Adrenal gland (tissue), 19 donors: ENCODE measurements at places on chromosomes 13 and 19.
A peak's percentile ranks its signal among the peaks of the same experiment; 100 is the strongest.

DNA sequence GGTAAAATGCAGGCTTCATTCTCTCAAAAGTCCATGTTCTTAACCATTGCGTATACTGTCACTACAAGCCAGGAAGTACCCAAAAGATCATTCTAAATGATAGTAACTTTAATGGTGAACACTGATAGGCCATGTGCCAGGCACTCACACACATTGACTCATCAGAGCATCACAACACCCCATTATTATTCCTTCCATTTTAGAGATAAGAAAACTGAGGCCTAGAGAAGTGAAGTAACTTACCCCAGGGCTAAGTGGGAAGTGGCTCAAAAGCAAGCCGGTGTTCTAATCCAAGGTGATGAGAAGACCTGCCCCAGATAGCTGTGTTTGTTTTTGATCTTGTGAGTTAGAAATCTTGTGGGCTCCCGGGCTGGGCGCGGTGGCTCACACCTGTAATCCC, 1.4 kb upstream of the PHLDB3 start:
- no peak for DNase-seq

DNA sequence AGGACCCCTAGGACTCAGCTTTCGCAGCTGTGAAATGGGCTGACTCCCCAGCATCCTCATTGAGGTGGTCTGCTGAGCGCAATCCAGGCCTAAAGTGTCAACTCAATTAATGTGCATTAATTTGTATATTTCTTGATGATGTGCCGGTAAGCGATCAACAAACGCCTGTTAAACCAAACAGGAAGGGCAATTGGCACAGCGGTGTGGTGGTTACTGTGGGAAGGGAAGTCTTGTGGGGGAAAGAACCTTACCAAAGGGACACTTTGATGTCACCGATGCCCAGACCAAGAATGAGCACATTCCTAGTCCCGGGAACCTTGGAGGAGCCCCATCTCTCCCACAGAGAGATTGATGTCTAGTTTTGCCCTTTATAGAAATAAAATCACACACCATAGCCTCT, 1.6 kb downstream of the JAK3 start:
- no peak for DNase-seq

DNA sequence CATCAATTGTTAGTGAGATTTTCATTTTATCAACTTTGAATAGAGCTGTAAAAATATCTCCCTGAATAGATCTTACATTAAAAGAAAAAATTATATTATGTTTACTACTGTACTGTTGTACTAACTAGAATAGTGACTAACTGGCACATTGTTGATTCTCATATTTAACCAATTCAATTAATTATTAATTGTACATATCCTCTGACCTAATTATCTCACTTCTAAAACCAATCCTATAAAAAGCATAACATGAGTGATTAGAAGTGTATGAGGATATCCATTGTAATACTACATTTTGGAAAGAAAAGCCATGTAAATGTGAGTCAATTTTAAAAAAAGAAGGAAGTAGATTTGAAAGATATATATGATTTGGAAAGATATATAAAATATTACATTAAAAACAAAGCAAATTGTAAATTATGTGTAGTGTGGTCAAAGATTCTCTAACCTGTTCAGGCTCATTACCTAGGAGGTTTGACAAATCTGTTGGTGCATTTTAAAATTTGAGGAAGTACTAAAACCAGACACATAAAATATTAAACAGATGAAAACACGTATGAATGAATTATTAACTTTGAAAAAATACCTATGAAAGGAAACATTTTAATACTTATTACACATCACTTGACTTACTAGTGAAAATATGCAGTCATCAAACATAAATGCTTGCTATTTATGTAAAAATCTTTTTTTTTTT, 829.8 kb upstream of the SLC10A2 start:
- DNase-seq, result no peak

GRCh38 chr13:113854238-113855011, 9.5 kb downstream of the GAS6 start:
- DNase-seq, result peak; percentile 61

- peak; percentile 30 for DNase-seq
Measured at GRCh38 chr19:30011051-30011578, 69.1 kb downstream of the URI1 start.

- DNase-seq, result no peak
Measured at GRCh38 chr19:57249329-57249728, 8.9 kb downstream of the ZNF805 start.

GRCh38 chr19:4256563-4256962, 9.7 kb downstream of the YJU2 start:
- DNase-seq, result no peak

GRCh38 chr13:93286047-93286446, 59.4 kb downstream of the GPC6 start:
- DNase-seq, result no peak

DNA sequence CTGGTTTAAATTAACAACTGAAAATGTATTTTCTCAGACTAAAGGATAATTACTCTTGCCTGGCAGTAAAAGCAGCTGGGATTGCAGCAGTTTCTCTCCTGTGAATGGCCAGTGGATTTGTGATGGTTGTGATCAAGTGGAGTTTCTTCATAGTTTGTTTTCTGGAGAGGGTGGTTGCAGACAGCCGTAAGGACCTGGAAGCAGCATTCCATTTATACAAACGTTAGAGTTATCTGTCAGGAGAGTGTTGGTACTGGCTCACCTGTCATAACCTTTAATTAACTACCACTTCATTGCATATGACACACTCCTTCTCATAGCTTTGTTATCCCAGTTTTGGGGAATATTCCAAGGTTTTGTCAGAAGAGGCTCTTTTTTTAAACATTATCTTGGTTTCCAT, 258.4 kb upstream of the SLC10A2 start:
- no peak for DNase-seq

- no peak for DNase-seq
Measured at GRCh38 chr13:43360171-43360570, 336.8 kb downstream of the DNAJC15 start.

- no peak for DNase-seq
Measured at GRCh38 chr13:69496981-69497380, 610.6 kb upstream of the ATXN8OS start.

- DNase-seq, result no peak
Measured at GRCh38 chr19:53621885-53622740, 9.7 kb upstream of the DPRX start.

DNA sequence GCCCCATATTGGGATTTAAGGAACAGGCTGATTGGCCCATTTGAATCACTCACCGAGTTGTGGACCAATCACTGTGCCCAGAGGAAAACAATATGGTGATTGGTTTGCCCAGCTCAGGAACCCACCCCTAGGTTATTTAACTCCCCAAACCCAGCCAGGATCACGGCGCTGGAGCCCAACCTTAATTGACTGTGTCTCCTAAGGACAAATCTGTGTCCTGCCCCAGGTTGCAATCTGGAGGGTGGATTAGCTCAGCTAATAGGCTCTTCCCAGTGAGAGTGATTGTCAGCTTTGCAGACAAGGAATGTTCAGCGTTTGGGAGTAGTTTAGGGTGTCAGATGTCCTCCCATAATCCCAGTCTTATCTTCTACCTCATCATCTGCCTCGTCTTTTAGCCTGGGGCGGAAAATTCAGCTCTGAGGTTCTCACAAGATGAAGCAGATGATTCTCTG, 3.5 kb upstream of the ZNF358 start:
- DNase-seq, result no peak

DNA sequence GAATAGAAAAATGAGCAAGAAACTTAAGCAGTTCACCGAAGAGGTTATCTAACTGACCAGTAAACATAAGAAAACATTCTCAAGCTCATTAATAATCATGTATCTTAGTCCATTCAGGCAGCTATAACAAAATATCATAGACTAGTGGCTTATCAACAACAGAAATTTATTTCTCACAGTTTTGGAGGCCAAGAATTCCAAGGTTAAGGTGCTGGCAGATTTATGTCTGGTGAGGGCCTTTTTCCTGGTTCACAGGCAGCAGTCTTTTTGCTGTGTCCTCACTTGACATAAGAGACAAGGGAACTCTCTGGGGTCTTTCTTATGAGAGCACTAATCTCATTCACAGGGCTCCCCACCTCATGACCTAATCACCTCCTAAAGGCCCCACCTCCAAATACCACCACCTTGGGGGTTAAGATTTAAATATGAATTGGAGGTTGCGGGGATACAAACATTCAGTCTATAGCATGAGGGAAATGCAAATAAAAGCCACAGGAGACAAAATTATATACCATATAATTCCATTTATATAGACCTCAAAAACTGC, 123.6 kb downstream of the ZAR1L start:
- no peak for DNase-seq

GRCh38 chr19:8545743-8546142, 31.5 kb downstream of the MYO1F start:
- no peak for DNase-seq

DNA sequence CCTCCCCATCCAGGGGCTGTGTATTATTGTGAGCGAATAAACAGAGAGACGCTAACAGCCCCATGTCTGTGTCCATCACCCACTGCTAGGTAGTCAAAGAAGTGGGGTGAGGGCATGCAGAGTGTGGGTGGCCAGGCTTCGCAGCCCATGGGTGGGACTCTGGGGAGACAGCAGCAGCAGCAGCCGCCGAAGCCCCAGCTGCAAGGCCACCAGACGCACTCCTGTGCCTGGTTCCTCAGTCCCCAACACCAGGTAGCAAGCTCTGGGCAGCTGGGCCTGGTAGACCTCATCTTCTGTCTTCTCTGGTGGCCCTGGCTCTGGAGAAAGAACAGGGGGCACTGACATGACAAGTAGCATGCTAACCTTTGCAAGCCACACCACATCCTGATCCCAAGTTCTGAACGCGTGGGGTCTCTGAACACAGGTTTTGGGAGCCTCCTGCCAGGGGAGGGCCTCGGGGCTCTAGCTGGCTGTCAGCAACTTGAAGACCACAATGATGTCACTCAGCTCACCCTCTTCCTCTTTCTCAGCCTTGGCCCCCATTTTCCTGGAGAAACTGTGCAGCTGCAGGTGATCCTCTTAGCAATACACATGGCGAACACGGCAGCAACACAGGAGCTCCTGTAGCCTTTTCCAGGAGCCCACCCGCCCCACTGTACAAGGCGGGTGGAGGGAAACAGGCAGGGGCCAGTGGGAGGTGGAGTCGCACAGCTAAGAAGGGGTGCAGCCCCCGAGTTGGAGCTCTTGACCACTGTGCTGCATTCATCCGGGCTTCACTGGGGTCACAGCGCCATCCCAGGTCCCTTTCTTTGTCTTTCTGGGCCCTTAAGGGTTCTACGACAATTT, 5.8 kb downstream of the FUZ start:
- no peak for DNase-seq

- no peak for DNase-seq
Measured at GRCh38 chr19:3547767-3548282, 8.9 kb downstream of the TEKTIP1 start.

DNA sequence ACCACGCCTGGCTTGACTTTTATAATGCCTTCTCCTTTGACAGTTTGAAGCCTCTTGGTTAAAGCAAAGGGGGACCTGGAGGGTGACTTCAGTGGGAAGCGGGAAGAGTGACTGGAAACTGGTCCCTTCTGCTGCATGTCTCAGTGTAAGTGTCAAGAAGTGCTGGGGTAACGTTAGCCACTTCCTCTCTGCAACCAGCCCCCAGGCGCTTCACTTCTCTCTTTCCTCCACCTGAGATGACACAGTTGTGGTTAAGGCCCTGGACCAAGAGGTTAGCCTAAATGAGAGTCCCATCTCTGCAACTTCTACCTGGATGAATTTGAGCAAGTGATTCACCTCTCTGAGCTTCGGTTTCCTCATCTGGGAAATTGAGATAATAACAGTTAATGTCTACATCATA, 16.3 kb downstream of the LEUTX start:
- DNase-seq, result no peak

- no peak for DNase-seq
Measured at GRCh38 chr19:40642051-40642706, 41.0 kb downstream of the LTBP4 start.

DNA sequence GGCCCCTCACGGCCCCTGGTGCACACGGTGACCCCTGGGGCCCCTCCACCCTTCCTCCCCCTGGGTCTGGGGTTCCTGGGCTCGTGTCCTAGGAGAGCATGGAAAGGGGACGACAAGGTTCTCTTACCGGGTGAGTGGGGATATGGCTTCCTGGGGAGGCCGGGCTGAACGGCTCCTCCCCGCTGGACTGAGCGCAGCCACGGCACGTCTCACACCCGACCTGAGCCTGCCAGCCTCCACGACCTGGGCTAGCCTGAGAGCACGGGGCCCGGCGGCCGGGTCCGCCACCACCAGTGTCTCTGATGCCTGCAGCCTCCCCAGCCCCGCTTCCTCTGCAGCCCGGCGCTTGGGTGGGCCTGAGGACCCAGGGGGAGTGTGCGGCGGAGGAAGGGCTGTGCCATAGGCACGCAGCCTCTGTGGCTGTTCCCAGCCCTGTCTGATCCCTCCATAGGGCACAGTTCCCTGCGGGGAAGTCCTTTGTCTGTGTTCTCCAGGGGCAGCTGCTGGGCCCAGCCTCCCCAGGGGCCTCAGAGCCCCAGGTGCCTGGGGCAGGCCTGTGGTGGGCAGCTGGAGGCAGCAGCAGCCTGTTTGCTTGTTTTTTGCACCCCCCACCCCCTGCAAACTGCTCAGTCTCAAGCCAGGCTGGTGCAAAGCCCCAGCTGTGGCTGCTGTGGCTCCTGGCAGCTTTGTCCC, 15.0 kb downstream of the PLIN4 start:
- DNase-seq, result no peak

DNA sequence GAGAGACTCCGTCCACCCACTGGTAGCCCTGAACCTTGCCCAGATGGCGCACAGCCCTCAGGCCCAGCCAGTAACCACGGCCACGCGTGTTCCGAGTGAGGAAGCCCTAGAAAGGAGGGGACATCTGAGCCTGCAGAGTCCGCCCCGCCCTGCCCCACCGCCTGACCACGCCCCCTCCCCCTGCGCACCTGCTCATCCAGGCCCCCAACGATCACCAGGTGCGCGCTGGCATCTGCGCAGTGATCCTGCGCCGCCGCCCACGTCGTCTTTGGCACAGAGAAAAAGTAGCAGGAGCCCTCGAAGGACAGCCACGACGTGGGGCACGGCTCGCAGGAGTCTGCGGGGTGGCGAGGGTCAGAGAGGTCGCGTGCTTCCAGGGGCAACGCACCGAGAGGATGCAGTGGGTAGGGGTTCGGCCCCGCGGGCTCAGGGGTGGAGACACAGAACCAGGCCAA, 2.1 kb downstream of the CLEC4G start:
- no peak for DNase-seq

- DNase-seq, result no peak
Measured at GRCh38 chr13:100106705-100107104, 17.8 kb downstream of the PCCA start.

DNA sequence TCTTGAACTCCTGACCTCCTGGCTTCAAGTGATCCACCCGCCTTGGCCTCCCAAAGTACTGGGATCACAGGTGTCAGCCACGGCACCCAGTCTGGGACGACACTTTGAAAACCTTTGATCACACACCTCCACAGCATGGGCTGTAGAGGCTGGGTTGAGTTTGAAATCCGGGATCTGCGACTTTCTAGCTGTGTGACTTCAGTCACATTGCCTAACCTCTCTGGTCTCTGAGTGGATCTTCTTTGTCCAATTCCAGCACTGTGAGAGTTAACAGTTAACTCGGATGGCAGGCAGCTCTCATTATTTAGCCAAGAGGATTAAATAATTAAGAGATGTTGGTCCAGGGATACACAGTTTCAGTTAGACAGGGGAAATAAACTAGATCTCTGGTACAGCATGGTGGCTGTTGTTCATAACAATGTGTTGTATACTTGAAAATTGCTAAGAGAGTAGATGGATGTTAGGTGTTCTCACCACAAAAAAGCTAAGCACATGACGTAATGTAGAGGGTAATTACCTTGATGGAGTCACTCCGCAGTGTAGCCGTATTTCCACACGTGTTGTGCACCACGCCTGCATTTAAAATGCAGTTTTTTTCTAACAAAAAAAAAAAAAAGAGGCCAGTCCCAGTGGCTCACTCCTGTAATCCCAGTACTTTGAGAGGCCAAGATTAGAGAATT, 1.9 kb downstream of the GALP start:
- DNase-seq, result no peak

GRCh38 chr19:33207040-33207620, 13.0 kb downstream of the LRP3 start:
- no peak for DNase-seq
